T-helper 2 cell (primary cell): ENCODE measurements at places on chromosomes 5 and 9.
A peak's percentile ranks its signal among the peaks of the same experiment; 100 is the strongest.

DNA sequence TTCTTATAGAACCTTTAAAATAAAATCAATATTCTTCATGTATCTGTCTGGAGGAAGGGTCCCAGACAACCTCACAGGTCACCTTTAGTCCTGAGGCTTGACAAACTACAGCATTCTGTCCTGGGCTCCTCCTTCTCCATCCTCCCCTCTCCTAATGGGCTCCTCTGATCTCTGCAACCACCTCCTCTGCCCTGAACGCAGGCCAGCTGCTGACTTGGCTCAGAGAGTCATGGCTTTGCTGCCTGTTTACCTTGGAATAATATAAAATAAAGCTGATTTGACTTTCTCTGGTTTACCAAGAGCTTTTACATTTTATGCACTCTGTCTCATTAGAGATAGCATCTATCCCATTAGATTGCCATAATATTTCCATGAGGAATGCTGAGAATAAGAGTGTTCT, 159.4 kb downstream of the SEMA6A start:
- DNase-seq = no peak

DNA sequence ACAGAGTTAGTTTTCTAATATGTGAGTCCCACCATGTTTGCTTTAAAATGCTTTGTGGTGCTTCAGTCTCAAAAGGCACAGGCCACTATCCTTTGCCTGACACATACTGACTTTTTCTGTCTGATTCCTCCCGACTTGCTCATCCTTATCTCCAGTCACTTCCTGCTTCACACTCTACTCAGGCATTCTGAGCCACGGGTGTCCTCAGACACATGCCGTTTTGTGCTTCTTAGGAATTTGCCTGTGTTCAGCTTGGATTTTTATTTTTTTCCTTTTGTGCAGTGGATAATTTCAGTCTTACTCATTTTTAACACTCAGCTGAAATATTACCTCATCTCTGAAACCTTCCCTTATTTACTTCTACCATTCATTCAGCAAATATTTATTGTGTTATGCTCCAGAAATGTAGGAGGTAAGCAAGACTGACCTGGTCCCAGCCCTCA, 54.1 kb downstream of the MAN2A1 start:
- DNase-seq = no peak

GRCh38 chr5:146877783-146878475, 628 bp downstream of the PPP2R2B start:
- no peak for DNase-seq

DNA sequence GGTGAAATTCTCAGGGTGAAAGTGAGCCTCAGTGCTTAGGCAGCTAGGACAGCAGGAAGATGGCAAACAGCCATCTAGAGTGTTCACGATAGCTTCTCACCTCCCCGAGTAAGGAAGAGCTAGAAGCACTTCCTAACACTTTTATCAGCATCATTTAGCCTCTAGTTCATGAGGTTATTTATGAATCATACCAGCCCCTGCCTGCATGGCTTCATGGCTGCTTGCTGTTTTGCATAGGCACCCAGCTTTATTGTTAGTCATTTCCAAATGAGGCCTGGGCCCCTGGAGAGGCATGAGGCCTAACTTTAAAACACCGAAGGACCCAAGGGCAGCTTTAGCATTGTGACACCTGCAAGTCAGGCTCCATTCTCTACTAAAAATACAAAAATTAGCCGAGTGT, 134.9 kb upstream of the PANK3 start:
- DNase-seq = no peak

- no peak for DNase-seq
These were observed 264.5 kb upstream of the CDH6 start for GRCh38 chr5:30928956-30929355.

- no peak for DNase-seq
These were observed 8.3 kb downstream of the MVB12B start for GRCh38 chr9:126334721-126335621.

- no peak for DNase-seq
These were observed 52.9 kb upstream of the SPATA31E1 start for GRCh38 chr9:87829756-87830155.

GRCh38 chr9:104868687-104869404, 59.1 kb downstream of the ABCA1 start:
- DNase-seq = no peak

- DNase-seq = no peak
These were observed 189.1 kb upstream of the PTGER4 start for GRCh38 chr5:40490464-40491111.

DNA sequence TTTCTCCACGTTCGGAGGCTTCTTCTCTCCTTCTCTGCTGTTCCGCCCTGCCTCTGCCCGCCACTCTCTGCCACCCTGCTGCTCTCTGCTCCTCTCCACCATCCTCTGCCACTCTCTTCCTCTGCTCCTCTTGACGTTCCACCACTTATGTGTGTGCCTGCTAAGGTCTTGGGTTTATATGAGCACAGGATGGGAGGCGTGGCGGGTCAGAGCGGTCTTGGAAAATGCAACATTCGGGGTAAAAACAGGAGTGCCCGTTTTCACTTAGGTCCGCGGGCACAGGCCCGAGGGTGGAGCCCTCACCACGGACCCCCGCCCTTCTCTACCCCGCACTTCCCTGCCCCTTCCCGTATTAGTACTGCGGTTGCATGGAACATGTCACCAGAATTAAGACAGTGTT, 114.4 kb upstream of the FBXL7 start:
- DNase-seq = no peak

- DNase-seq = no peak
These were observed 10.8 kb downstream of the SARDH start for GRCh38 chr9:133727277-133727875.

GRCh38 chr5:67361932-67362729, 165.5 kb upstream of the CD180 start:
- no peak for DNase-seq

GRCh38 chr5:65925044-65925600, 1.3 kb upstream of the ERBIN start:
- peak; percentile 77 for DNase-seq

GRCh38 chr9:108217431-108218349, 638.1 kb downstream of the ACTL7B start:
- DNase-seq = no peak

DNA sequence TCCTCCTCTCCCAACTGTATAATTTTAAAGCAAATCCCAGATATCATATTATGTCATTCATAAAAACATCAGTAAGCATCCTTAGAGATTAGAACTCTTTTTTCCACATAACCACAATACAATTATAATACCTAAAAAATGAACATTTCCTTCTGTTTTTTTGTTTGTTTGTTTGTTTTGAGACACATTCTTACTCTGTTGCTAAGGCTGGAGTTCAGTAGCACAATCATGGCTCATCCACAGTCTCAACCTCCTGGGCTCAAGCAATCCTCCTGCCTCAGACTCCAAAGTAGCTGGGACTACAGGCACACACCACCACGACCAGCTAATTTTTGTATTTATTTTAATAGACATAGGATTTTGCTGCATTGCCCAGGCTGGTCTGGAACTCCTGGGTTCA, 8.0 kb downstream of the F2R start:
- DNase-seq = no peak

DNA sequence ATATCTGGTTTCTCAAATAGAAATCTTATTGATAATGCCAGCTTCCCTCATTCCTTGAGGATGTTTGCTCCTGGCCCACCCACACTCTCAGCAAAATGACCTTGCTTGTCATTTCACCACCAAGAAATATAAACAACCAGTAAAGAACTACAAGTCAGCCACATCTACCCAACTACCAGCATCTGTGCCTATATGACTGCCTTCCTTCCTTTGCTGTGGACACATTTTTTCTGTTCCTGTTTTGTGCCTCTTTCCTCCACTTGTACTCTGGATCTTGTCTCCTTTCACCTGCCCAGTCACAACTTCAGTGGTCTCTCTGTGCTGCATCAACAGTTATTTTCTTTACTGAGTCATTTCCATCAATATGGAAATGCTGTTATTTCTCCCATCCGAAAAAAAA, 20.3 kb downstream of the KIF2A start:
- DNase-seq = no peak

DNA sequence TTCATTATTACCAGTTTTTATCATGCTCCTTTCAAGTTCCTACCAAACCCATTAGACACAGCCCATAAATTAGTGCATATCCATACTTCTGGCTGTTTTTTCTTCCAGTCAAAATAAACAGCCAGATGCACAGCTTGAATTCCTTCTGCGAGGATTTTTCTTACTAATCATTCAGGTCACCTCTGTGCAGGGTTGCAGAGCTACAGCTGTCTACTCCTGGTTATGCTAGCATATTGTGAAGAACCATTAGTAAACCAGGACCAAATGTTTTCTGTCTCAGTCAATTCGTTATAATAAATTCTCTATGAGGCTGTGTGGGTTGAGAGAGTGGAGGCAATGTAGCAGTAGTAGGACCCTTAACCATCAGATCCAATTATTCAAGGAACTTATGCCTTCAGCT, 8.1 kb upstream of the MINAR2 start:
- DNase-seq = no peak

GRCh38 chr5:139212486-139212885, 14.3 kb upstream of the SIL1 start:
- DNase-seq = no peak

- DNase-seq = no peak
These were observed 58.6 kb downstream of the PCDHGC5 start for GRCh38 chr5:141547488-141547887.

DNA sequence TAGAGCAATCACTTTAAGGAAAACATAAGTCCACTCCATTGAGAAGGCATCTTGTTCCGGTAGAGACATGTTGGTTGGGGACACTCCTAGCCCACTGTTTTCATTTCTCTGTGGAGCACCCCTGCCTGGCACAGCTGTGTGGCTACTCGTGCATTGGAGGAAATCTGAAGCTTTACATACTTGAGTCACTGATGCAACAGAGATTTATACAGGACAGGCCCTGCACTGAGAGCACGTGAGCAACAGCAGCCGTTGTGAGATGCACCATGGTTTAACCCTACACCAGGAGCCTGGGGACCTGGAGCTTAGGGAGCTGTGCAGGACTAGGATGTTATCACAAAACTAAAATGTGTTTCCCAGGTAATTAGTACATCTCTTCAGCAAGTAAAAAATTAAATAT, 230.7 kb upstream of the IRX1 start:
- DNase-seq = no peak

- DNase-seq = no peak
These were observed 50.5 kb downstream of the COMMD10 start for GRCh38 chr5:116135344-116135743.

- DNase-seq = no peak
These were observed 212.2 kb downstream of the PCSK1 start for GRCh38 chr5:96220610-96221390.

GRCh38 chr5:169433221-169433651, 132.3 kb upstream of the SLIT3 start:
- no peak for DNase-seq

GRCh38 chr9:16689351-16689938, 181.0 kb downstream of the BNC2 start:
- DNase-seq = no peak

DNA sequence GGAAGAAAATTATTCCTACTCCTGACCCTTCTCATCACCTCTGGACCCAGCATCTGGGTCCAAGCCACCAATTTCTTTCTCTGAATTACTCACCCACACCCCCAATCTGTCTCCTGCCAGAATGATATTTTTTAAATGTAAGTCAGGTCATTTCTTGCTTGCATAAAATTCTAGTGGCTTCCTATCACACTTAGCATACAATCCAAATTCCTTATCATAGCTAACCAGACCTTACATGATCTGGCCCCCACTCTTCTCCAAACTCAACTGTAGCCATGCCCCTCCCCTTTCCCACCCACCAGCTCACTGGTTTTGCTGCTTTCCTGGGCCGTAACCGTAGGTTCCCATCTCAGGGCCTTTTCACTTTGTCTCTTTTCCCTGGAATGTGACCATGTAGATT, 15.2 kb downstream of the HTR4 start:
- DNase-seq = no peak

DNA sequence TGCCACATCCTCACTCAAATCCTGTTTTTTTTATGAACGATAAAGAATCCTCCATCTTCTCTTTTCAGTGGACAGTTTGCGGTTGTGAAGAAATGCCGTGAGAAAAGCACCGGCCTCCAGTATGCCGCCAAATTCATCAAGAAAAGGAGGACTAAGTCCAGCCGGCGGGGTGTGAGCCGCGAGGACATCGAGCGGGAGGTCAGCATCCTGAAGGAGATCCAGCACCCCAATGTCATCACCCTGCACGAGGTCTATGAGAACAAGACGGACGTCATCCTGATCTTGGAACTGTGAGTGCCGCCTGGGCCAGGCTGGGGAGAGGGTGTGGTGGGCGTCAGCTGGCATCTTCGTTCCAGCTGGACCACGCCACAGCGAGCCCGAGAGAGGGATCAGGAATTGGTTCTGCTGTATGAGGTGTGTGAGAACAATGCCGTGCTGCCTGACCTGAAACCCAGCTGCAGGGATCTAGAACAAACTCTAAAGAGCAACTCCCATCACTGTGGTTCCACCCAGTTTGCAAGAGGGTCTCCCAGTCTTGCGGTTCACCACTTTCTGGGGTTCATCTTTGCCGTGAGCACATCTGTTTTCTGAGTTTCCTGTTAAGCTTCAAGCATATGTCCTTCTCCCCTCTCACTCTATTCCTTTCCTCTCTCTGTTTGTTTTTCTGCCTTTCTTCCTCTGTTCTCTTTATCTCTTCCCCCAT, 107.4 kb downstream of the DAPK1 start:
- DNase-seq = no peak

DNA sequence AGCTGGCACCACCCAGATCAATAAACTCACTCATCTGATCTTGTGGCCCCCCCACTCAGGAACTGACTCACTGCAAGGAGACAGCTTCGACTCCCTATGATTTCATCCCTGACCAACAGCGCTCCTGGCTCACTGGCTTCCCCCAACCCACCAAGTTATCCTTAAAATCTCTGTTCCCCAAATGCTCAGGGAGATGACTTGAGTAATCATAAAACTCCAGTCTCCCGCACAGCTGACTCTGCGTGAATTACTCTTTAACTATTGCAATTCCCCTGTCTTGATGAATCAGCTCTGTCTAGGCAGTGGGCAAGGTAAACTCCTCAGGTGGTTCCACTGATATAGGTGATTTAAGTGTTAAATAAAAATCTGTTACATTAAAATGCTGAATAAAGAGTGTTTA, 1.9 kb upstream of the TRIM32 start:
- DNase-seq = no peak

DNA sequence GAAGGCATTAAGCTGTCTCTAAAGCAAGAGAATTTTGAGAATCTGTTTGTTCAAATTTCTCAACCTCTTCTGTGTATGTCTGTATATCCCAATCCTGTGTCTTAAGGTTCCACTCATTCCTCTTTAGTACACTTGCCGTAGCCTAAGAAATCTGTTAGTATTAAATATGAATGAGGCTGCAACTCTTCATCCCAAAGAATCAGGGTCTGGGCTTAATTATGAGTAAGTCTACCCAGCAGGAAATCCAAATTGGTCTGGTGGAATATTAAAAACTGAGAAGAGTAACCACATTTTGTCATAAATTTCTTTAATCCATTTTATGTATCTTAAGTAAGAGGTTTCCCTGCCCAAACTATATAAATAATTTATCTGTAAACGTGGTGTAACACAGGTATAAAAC, 1171.2 kb downstream of the CDH12 start:
- DNase-seq = no peak

GRCh38 chr5:176823869-176824412, 13.6 kb downstream of the UNC5A start:
- DNase-seq = no peak

GRCh38 chr5:74490814-74491213, 149.7 kb downstream of the ENC1 start:
- no peak for DNase-seq

GRCh38 chr5:168234133-168234532, 57.3 kb upstream of the WWC1 start:
- no peak for DNase-seq

- DNase-seq = no peak
These were observed 17.3 kb downstream of the SPINK9 start for GRCh38 chr5:148352696-148353095.
